ENCODE measurements at places on chromosomes 5 and 9.

GRCh38 chr9:124776618-124776953 lies 347 bp upstream of the OLFML2A start:
- DNase-seq = no peak

DNA sequence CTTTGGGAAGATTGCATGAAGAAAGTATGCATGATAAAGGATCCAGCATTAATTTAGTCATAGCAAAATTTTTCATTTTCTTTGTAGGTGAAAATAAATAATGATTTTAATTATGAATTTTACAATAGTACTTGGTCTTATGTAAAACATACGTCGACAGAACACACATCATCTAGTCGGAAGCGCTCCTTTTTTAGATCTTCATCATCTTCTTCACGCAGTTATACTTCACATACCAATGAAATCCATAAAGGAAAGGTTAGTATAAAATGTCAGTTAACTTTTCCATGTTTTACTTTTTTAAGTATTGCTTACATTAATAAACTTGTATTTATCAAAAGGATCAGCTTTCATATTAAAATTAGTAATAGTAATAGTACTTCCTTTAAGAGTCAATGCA lies 35.8 kb downstream of the C7 start:
- no peak for DNase-seq

- DNase-seq = no peak
These were observed 213.3 kb downstream of the DNAH5 start for GRCh38 chr5:13731121-13731628.

GRCh38 chr9:135661816-135662560 lies 1.1 kb upstream of the LCN9 start:
- no peak for DNase-seq

DNA sequence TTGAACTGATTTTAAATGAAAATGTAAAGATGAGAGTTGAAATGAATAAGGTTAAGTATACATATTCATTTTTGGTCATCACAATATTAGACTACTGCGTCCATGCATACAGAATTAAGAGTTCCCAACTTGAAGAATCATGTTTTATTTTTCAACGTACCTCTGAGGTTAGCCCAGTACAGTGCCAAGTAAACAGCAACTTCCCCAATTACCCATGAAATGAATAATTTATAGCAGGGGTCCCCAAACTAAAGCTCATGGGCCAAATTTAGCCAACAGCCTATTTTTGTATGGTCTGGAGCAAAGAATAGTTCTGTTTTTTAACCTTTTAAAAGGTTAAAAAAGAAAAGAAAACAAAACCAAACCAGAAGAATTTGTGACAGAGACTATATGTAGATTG lies 167.9 kb downstream of the CDC42SE2 start:
- no peak for DNase-seq

GRCh38 chr5:30878296-30878695 lies 315.2 kb upstream of the CDH6 start:
- no peak for DNase-seq

DNA sequence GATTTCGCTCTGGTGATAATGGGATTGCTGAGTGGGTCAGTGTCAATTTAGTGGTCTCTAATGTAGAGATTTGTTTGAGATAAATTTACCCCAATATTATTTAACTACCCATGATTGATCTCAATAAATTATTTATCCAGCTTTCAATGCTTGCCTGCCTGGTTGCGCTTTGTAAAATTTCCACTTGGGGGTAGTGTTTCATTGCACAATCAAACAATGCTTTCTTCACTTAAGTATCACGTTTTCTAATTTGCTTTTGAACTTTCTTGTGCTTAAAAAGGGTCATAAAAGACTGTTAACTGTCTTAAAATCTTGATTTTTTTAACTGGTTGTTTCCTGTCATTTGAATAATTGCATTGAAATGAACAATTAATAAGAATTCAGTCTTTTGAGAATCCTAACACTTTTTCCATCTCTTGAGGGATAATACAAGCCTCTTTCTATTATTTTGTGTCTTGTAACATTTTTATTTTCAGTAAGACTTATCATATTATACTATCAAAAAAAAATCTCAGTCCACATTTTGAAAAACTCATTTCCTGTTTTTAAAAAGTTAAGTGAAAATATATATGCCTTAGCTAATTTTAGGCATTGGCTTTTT lies 18.7 kb downstream of the HSD17B4 start:
- DNase-seq = no peak

DNA sequence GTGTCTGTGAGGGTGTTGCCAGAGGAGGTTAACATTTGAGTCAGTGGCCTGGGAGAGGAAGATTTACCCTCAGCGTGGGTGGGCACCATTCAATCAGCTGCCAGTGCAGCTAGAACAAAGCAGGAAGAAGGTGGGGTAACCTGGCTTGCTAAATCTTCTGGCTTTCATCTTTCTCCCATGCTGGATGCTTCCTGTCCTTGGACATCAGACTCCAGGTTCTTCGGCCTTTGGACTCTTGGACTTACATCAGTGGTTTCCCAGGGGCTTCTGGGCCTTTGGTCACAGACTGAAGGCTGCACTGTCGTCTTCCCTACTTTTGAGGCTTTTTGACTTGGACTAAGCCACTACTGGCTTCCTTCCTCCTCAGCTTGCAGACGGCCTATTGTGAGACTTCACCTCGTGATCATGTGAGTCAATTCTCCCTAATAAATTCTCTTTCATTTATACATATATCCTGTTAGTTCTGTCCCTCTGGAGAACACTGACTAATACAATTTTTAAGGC lies 38.1 kb downstream of the PBX3 start:
- no peak for DNase-seq

DNA sequence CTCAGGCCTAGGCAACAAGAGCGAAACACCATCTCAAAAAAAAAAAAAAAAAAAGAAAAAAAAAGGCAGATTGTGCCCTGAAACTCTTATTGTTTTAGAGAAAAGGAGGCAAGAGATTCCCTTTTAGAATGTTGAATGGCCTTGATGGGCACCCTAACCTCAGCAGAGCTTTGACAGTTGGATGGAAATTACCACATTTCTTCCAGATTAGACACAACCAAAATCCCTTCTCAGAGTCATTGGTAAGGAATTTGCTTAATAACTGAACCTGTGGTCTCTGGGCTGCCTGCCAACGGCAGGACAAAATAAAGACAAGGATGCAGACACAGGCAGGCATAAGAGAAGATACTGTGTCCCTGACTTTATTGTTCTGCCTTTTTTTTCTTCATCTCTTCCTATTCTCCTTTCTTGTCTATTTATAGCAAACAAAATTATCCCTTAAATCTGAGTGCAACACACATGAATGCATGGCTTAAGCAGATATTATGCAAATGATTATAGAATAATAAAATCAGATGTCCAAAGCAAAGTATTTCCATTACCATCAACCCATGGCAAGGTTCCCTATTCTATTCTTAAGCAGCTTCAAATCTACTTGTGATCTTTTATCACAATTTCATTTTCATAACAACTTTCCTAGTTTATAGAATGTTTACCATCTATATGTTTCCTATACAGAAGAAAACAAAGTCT lies 37.3 kb upstream of the TRIO start:
- no peak for DNase-seq

- no peak for DNase-seq
These were observed 30.7 kb downstream of the FOCAD start for GRCh38 chr9:20714442-20715415.

DNA sequence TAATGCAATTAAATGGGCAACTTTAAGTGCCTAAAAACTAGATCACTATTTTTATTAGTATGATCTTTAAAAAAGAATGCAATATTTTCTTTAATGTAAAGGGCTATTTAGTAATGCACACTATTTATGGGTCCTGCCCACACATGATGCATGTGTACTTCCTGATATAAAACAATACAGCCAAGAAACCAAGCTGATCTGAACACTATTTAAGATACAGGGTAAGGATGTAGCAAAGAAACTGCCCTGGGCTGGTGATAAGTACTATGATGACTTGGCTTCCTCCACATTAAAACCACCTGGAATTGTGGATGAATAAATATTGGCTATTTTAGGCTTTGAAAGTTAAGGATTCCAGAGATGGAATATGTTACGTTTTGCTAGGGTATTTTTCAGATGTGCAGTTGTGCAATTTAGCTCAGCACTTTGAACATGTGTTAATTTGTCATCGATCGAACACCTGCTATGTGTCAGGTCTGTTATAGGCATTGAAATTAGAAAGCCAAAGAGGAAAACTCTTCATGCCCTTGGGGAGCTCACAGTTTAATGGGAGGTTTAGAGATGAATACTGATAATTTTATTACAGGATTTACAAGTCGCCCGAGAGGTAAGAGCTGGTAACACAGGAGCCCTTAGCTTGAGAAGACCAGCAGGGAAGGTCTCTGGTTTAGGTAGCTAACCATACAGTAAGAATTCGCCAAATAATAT lies 276.7 kb downstream of the PLK2 start:
- no peak for DNase-seq

Data from cortex of kidney (tissue), 1 donor.